CD4-positive, alpha-beta memory T cell (primary cell): ENCODE measurements at places on chromosomes 16 and 17. TPM values are rescaled to one million over a fixed set of nuclear protein-coding genes. Genes with fewer than 3 reads are reported as not detected.
A peak's percentile ranks its signal among the peaks of the same experiment; 100 is the strongest.

- no peaks in the 10 kb centered on the region for H3K27me3 ChIP-seq
- H3K36me3 ChIP-seq, result peaks cover 4% of the 10 kb centered on the region
- DNase-seq, result no peak
- peak overlapping the region; percentile 55 for H3K27ac ChIP-seq
- no peak overlapping the region for H3K4me3 ChIP-seq
Measured at GRCh38 chr16:68270353-68270752, 6.0 kb downstream of the SLC7A6 start.

DNA sequence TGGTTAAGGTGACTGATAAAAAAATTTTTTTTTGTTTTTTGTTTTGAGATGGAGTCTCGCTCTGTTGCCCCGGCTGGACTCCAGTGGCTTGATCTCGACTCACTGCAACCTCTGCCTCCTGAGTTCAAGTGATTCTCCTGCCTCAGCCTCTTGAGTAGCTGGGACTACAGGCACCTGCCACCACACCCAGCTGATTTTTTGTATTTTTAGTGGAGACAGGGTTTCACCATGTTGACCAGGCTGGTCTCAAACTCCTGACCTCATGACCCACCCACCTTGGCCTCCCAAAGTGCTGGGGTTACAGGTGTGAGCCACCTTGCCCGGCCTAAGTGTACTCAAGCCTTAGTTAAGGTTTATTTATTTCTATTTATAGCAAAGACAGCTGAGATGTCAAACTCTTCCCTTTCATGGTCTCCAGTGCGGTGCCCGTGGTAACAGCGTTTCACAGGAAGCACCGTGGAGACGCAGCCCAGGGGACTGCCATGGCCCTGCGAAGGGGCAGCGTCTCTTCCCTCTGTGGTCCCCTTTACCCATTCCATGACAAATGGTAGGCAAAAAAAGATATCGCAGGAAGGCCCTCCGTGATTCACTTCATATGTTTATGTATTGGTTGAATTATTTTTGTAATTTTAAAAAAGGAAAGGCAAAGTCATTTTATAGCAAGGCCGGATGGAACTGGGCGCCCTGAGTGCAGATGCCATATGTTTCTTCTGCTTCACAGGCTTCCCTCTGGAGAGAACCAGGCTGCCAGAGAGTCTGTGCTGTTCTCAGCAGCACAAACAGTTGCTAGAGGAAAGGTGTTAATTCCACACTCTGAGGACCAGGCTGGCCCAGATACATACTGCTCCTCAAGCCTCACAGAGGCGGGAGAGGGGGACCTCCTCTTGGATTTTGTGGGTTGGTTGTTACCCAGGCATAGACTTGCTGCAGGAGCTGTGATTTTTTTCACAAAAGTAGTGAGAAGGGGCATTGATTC, 29.2 kb downstream of the DDX19A start:
- peaks cover 14% of the 10 kb centered on the region for H3K4me1 ChIP-seq
- H3K27me3 ChIP-seq, result no peaks in the 10 kb centered on the region
- no peak overlapping the region for H3K4me3 ChIP-seq
- peaks cover 19% of the 10 kb centered on the region for H3K36me3 ChIP-seq

LGALS9 gene
- polyA plus RNA-seq, result 33.2 TPM

DNA sequence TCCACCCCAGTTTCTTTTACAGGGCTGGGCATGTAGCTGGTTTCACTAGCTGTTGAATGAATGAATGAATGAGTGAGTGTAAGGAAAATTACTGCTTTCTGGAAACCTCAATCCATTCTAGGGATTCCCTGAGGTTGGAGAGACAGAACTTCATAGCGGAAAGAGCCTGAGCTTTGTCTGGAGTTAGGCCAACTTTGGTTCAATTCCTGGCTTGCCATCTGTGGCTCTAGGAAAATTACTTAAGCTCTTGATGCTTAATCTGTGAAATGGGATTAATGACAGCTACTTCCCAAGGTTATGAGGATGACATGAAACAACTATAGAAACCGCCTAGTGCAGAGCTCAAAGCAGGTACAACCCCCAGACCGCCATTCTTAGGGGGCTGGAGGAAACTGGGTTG, 76.3 kb upstream of the AXIN2 start:
- H3K4me1 ChIP-seq, result no peaks in the 10 kb centered on the region
- DNase-seq, result no peak
- no peaks in the 10 kb centered on the region for H3K36me3 ChIP-seq
- no peaks in the 10 kb centered on the region for H3K27me3 ChIP-seq
- no peak overlapping the region for H3K27ac ChIP-seq

KRTAP9-8 gene
- not detected for polyA plus RNA-seq

FNDC8 gene
- not detected for polyA plus RNA-seq

SEPTIN12 gene
- not detected for polyA plus RNA-seq

DNA sequence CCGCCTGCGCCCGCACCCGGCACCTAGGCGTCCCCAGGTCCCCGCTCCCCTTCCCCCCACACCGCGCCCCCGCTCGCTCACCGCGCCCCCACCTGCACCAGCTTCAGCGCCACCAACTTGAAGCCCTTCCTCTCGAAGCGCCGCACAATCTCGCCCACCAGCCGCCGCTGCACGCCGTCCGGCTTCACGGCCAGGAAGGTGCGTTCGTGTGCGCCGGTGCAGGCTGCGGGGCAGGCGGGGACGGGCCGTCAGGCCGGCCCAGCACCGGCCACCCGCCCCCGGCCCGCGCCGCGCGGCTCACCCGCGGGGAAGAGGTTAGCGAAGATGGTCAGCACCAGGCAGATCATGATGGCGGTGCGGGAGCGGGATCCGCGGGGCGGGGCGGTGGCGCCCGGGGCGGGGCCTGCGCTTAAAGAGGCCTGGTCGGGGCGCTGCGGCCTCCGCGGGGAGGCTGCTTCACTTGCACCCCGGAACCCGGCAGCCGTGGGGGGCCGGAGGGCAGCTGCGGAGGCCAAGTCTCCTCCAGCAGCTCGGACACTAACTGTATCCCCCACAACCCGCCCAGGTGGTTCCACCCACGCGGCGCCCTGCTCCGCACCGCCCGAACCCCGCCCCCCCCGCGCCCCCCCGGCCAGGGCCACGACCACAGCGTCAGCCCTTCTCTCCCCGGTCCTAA, at the start of gene NME3:
NME3 (minus strand) TSS at position 356 of the 676 bp plus-strand sequence; CDS start at position 347, 9 bp downstream.
- no peaks in the 10 kb centered on the region for H3K36me3 ChIP-seq
- H3K4me1 ChIP-seq, result peaks cover 29% of the 10 kb centered on the region
- H3K4me3 ChIP-seq, result peak within 1 kb of the TSS; percentile 88
- peak; percentile 68 for DNase-seq

- H3K27ac ChIP-seq, result no peak overlapping the region
- no peaks in the 10 kb centered on the region for H3K27me3 ChIP-seq
- DNase-seq, result no peak
- H3K4me3 ChIP-seq, result no peak overlapping the region
- H3K4me1 ChIP-seq, result no peaks in the 10 kb centered on the region
Measured at GRCh38 chr17:4959261-4959965, 8.2 kb downstream of the SPAG7 start.

RHBDF1 gene
- not detected for polyA plus RNA-seq

TMC8 gene
- 77.7 TPM for polyA plus RNA-seq

DNA sequence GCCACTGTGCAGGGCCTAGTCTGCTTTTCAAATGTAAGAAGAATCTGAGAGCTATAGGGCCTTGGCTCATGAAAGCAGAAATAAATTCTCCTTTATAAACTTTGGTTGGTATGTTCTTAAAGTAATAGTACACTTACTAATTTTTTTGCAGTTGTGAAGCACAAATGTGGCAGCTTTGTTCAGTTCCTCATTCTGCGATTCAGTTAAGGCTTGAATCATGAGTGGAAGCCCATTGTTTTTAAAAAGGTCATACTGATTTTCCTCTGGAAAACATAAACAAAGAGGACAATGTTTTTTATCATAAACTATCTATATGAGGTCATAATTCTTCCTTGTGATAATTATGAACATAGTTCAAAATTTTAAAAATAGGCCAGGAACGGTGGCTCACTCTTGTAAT, 23.6 kb upstream of the DYNC1LI2 start:
- H3K4me3 ChIP-seq, result no peak overlapping the region
- no peaks in the 10 kb centered on the region for H3K4me1 ChIP-seq
- no peaks in the 10 kb centered on the region for H3K27me3 ChIP-seq
- DNase-seq, result no peak

SCGB1C2 gene
- polyA plus RNA-seq, result not detected

UNC13D gene
- polyA plus RNA-seq, result 39.6 TPM

GRCh38 chr17:67922503-67922902, 73.8 kb downstream of the C17orf58 start:
- no peaks in the 10 kb centered on the region for H3K27me3 ChIP-seq
- H3K27ac ChIP-seq, result no peak overlapping the region
- DNase-seq, result no peak
- no peaks in the 10 kb centered on the region for H3K4me1 ChIP-seq
- H3K36me3 ChIP-seq, result peaks cover 28% of the 10 kb centered on the region

DNA sequence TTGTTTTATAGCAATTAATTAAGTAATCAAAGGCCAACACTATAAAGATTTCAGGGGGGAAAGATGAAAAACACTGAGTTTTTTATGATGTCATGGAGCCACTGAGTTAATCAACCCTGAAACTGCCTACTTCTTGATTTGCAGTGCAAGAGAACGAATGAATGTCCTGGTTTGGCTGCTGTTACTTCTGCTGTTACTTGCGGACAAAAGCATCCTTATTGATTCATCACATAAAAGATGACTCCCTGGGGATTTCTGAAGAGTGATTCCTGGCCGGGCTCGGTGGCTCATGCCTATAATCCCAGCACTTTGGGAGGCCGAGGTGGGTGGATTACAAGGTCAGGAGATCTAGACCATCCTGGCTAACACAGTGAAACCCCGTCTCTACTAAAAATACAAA, 10.9 kb upstream of the SPNS3 start:
- no peak for DNase-seq
- no peaks in the 10 kb centered on the region for H3K4me1 ChIP-seq
- no peaks in the 10 kb centered on the region for H3K27me3 ChIP-seq
- no peak overlapping the region for H3K27ac ChIP-seq

- no peak overlapping the region for H3K4me3 ChIP-seq
- no peaks in the 10 kb centered on the region for H3K4me1 ChIP-seq
- H3K36me3 ChIP-seq, result no peaks in the 10 kb centered on the region
- H3K27ac ChIP-seq, result no peak overlapping the region
- no peak for DNase-seq
Measured at GRCh38 chr16:47866423-47866822, 289.4 kb downstream of the ABCC12 start.

DNA sequence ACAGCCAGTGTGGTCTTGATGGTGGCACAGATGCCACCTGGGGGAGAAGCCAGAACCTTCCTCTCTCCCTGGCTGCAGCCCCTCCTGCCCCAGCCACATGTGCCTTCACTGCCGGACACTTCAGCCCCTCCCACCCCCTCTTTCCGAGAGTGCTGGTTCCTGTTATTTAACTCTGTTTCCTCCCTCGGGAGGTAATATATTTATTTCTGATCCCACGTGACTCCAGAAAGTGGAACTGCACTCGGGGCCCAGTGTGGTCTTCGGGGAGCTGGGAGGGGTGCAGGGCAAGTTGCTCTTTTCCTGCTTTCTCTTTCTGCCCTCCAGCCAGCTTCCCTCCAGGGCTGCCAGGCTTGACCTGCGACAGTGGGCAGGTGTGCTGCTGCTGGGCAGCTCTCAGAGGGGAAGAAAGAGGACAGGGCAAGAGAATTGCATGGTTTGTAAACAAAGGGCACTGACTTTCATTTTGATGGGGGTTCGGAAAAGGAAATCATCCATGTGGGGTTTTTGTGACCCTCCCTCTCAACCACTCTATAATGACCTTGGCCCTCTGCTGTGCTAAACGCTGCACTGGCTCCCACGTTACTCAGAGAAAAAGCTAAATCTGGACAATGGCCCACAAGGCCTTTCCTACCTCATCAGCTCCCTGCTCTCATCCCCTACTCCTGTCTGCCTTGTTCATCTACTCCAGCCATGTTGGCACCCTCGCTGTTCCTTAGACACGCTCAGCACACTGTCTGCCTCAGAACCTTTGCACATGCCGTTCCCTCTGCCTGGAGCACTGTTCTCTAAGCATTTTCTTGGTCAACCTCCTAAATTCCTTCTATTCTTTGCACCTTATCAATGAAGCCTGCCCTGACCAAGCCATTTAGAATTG, 8.2 kb upstream of the CIITA start:
- H3K27ac ChIP-seq, result no peak overlapping the region
- peaks cover 30% of the 10 kb centered on the region for H3K4me1 ChIP-seq
- DNase-seq, result no peak
- no peaks in the 10 kb centered on the region for H3K27me3 ChIP-seq
- H3K36me3 ChIP-seq, result no peaks in the 10 kb centered on the region

DNA sequence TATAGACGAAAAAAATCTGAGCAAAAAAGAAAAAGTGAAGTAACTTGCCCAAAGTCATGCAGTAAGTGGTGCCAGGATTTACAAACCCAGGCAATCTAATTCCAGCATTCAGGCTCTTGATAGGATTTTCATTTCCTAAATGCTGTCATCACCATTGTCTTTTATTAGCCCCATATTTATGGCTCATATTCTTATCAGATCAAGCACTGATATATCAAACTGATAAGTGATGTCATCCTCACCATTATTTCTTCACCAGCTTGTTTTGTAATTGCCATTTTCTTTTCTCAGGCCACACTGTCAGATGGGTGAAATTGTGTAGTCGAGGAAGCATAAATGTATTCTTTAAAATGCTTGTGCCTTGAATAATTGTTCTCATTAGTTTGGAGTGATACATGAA, 1.3 kb downstream of the RAD51C start:
- peaks cover 29% of the 10 kb centered on the region for H3K4me1 ChIP-seq
- H3K36me3 ChIP-seq, result no peaks in the 10 kb centered on the region
- H3K27me3 ChIP-seq, result no peaks in the 10 kb centered on the region
- no peak overlapping the region for H3K4me3 ChIP-seq
- DNase-seq, result no peak
- peak overlapping the region; percentile 72 for H3K27ac ChIP-seq

- no peaks in the 10 kb centered on the region for H3K36me3 ChIP-seq
- DNase-seq, result no peak
- no peaks in the 10 kb centered on the region for H3K27me3 ChIP-seq
- H3K27ac ChIP-seq, result no peak overlapping the region
- peaks cover 6% of the 10 kb centered on the region for H3K4me1 ChIP-seq
Measured at GRCh38 chr16:81625544-81626153, 153.4 kb upstream of the PLCG2 start.

GRCh38 chr17:48748718-48749566, 20.4 kb upstream of the HOXB13 start:
- H3K4me3 ChIP-seq, result no peak overlapping the region
- no peak for DNase-seq
- H3K36me3 ChIP-seq, result no peaks in the 10 kb centered on the region
- peaks cover 95% of the 10 kb centered on the region for H3K27me3 ChIP-seq

DNA sequence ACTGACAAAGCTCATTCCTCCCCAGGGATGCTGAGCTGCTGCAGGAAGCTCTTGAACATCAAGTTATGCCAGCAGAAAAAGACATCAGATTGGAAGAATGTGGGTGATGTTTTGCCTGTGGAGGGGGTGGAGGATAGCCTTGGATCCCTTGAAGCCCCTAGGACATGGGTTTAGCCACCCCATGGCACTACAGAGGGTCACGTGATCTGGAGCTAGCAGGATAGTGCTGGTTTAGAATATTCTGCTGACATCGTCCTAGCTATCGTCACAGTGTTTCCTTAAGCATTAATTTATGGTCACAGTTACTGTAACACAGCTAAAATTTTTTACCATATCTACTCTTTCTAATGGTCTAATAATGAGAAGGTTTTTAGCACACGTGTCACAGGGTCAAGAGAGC, 20.2 kb upstream of the MON1B start:
- peaks cover 8% of the 10 kb centered on the region for H3K27me3 ChIP-seq
- no peaks in the 10 kb centered on the region for H3K36me3 ChIP-seq
- no peak overlapping the region for H3K27ac ChIP-seq
- H3K4me1 ChIP-seq, result no peaks in the 10 kb centered on the region
- no peak overlapping the region for H3K4me3 ChIP-seq
- no peak for DNase-seq

GRCh38 chr17:78001612-78002011, 43.1 kb downstream of the TNRC6C start:
- no peak overlapping the region for H3K27ac ChIP-seq
- peaks cover 28% of the 10 kb centered on the region for H3K4me1 ChIP-seq
- H3K4me3 ChIP-seq, result no peak overlapping the region
- no peaks in the 10 kb centered on the region for H3K27me3 ChIP-seq

MYH2 gene
- not detected for polyA plus RNA-seq

ITGB4 gene
- polyA plus RNA-seq, result 0.25 TPM
